ENCODE measurements at places on chromosomes 2 and 18.

DNA sequence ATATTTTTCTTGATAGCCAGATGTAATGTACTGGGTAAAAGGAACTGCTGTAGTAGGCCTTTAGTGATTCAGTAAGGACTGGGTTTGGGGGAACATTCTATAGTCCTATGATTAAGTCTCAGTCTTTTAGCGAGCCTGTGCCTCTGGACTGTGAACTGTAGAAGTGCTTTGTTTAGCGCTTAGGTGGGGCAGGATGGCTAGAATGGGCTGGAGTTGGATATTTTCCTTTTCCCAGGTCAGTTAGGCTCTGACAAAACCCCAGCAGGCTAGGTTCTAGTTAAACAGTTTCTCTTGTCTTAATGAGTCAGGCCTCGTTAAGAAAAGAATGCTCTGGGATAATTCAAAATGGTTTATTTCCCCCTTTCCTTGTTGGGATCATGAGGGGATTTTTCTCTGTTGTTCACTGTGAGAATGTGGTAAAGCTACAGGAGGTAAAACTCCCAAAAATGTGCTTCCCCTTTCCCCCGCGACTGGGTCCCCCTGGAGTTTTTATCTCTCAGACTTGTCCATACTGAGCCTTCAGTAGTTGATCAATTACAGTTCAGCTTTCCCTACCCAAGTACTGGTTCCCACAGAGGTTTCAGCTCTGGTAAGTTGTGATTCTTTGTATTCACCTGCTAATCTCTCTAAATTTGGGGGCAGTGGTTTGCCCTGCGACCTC lies 31.5 kb downstream of the EHBP1 start:
- no peak for DNase-seq

- DNase-seq: no peak
Observed at GRCh38 chr2:144310889-144311608, 208.9 kb downstream of the ZEB2 start.

- no peak for DNase-seq
Observed at GRCh38 chr2:215693999-215694580, 258.2 kb upstream of the FN1 start.

GRCh38 chr2:111122631-111123421 lies 2.1 kb downstream of the BCL2L11 start:
- peak; percentile 54 for DNase-seq

DNA sequence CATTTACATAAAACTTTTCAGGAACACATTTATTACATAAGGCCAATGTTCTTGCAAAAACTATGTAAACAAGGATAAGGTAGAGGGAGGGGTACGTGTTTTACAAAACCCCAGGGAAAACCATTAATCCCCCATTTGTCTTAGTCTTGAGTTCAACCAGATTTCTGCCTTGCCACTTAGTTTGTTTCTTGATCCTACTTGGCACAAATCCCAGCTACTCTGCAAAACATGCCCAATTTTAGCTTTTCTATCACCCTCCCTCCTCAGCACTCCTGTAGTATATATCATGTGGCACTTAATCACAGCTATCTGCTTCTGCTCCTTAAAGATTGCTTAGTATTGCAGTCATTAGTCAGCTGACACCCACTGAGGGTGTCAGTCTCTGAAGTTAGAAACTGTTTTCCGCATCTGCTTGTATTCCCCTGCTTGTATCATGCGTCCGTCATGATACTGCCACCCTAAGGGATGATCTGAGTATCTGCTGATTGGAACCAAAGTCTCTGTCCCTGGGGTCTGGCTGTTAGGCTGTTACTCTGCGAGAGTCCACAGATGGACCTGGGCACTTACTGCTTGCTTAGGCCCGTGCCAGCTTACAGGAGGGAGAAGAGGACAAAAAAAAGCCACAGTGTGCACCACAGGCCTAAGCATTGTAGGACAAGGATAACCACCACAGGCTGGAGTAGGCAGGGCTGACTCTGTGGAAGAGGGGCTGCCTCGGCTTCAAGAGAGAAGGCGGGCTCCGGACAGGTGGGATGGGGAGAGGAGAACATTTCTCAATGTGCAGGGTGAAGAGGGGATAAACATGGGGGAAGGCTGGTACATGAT lies 82.2 kb downstream of the EPAS1 start:
- DNase-seq: no peak

- DNase-seq: no peak
Observed at GRCh38 chr2:184729581-184729980, 131.3 kb downstream of the ZNF804A start.

GRCh38 chr2:181817509-181817908 lies 74.0 kb upstream of the ITPRID2 start:
- no peak for DNase-seq

GRCh38 chr2:190766174-190766572 lies 114.4 kb upstream of the GLS start:
- no peak for DNase-seq

DNA sequence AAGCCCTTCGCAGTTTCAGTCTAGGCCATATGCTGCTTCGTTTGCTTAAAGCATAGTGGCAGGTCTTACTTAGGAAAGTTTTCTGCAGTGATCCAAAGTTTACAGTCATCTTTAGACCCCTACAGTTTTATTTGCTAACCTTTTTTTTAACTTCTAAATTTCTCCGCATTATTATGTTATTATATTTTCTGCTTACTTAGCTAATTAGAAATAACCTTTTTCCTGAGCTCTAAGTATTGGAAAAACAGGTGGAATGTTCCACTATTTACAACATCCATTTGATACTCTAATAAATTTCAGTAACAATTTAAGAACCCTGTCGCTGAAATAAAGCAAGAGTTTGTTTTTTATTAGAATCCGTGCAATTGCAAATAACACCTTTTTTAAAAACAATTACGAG lies 4.1 kb upstream of the RAD51AP2 start:
- DNase-seq: no peak

- DNase-seq: no peak
Observed at GRCh38 chr2:156480376-156480775, 44.2 kb downstream of the GPD2 start.

DNA sequence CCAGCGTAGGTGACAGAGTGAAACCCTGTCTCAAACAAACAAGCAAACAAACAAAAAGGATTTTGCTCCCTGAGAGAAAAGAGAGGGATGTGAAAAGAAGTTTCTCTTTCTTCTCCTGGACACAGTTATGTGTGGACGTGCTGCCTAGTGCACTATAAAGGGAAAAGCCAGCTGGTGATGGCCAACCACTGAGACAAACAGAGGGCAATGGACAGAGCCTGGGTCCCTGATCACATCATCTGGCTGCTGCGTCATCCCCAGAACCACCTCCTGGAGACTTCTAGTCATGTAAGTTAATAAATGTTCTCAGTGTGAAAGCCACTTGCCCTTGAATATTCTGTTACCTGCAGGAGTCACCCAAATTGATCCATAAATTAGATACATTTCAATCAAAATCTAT lies 184.9 kb downstream of the PDE11A start:
- no peak for DNase-seq

DNA sequence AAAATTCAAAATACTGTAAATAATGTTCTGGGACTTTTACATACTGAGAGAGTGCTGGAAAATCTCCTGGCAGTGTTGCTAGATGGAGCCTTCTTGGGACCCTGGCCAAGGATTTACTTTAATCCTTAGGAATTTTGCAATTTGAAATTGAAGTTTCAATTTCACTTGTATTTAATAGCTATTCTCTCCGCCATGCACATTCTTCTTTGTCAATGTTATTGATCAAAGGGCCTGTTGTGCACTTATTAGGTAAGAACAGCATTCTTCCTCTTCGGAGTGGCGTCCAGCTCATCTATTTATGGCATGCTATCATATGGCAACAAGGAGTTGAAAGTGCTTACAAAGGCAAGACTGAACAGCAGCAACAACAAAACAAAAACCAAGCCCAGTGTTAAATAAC lies 40.1 kb upstream of the SOS1 start:
- DNase-seq: no peak

- no peak for DNase-seq
Observed at GRCh38 chr2:75190271-75190990, 8.9 kb downstream of the TACR1 start.

DNA sequence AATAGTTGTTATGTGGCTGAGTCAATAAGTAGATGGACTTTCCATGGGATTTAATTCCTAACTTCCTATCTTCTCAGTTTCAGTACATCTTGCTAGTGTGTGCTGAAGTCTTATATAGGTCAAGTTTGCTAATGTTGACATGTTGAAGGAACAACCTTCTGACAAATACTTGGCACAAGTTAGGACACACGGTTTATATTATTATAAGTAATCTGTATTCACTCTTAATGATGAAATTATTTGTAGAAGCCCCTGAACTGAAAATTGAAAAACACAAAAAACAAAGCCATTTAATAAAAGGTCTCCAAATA lies 19.2 kb downstream of the ARL5A start:
- no peak for DNase-seq

DNA sequence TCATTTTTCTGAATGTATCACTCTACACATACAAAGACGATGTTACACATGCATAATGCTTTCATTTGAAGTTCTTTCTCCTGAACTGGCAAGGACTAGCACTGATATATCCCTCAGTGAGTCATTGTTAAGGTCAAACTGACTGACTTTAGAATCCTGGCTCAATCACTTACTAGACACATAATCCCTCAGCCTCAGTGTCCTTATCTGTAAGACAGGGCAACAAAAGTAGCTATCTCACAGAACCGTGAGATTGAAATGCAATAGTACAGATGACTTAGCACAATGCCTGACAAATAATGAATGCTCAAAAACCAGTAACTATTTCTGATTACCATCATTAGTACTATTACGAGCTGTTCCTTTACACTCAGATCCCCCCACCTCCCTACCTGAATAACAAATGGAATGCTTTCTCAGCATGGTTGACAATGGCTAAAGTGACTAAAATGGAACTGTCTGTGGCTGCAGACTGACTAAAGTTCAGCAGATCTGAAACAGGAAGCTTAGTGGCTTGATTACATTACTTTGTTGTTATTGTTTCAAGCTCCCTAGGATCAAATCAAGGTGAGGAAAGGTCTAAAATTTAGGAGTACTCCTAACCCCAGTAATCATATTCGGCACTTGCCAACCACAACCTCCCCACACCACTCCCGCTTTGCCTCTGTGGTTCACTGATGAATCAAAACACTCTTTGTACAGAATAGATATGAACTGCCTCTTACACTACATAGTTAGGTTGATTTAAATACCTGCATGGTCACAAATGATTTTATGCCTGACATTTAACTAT lies 35.8 kb upstream of the CACNB4 start:
- no peak for DNase-seq

DNA sequence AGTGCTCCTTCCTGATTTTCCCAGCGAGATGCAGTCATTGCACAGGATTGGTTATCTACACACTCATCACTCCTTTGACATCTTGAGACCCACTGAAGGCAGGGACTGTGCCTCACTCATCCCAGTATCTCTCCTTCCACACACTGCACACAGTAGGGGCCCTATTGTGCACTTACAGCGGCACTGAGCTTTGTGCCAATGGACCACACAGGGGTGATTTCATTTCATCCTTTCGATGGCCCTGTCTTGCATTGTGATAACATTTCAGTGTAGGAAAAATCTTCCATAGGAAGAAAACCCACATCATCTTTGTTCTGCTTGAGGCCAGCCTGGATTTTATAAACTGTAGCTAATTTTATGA lies 11.0 kb upstream of the LRRFIP1 start:
- DNase-seq: no peak

DNA sequence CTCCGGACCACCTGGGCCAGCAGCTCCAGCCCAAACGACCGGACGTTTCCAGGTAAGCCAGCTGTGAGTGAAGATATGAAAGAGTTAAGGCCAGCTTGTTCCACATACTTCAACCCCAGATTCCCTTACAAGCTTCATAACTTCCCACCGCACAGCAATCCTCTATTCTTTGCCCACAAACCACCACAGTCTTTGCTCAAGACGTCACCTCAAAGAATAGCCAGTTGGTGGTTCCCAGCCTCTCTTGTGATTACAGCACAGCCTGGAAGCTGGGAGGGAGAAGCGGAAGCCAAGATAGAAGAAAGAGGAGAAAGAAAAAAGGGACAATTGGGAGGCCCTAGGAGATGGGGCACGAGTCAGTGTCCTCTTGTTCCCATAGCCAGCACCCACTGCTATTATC lies 70.6 kb downstream of the NRP2 start:
- DNase-seq: no peak

Measured in activated CD4-positive, CD25-positive, alpha-beta regulatory T cell treated with anti-CD3 and anti-CD28 coated beads, Interleukin-2, amount 50 U/mL, for 72 hours (primary cell).